ENCODE measurements at places on chromosomes 3 and 15.

GRCh38 chr3:115958526-115958925 lies 335.2 kb downstream of the GAP43 start:
- no peak for DNase-seq

- DNase-seq: no peak
Observed at GRCh38 chr3:110583373-110583935, 488.2 kb upstream of the NECTIN3 start.

DNA sequence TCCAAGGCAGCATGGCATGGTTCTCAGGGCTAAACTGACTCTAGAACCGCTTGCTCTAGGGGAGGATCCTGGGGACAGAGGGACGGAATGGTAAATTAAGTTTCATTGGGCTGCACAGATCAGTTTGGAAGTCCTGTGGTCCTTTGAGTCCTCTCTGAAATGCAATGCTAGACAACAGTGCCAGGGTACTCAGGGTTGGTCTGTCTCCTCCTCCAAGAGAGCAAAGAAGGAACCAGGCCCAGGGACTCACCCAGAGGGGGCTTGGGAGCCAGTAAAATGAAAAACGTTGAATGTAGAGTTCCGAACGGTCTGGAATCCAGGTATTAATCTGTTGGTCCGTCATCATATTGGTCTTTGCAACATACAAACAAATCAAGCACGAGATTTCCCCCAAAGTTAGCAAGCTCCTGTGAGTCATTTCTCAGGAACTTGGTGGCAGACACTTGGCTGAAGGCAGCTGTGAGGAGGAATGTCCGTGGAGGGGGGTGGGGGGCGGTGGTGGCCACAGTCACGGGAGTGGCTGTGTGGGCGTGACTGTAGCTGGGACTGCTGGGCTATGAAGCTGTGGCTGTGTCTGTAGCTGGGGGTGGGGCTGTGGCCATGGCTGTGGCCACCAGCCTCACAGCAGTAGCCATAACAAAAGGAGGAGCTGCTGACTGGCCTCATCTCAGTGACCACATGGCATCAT lies 361.0 kb downstream of the SHQ1 start:
- no peak for DNase-seq

DNA sequence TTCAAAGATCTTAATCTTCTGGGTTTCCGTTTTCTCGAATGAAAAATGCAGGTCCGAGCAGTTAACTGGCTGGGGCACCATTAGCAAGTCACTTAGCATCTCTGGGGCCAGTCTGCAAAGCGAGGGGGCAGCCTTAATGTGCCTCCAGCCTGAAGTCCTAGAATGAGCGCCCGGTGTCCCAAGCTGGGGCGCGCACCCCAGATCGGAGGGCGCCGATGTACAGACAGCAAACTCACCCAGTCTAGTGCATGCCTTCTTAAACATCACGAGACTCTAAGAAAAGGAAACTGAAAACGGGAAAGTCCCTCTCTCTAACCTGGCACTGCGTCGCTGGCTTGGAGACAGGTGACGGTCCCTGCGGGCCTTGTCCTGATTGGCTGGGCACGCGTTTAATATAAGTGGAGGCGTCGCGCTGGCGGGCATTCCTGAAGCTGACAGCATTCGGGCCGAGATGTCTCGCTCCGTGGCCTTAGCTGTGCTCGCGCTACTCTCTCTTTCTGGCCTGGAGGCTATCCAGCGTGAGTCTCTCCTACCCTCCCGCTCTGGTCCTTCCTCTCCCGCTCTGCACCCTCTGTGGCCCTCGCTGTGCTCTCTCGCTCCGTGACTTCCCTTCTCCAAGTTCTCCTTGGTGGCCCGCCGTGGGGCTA lies at the start of the genes B2M and PATL2:
B2M (plus strand) TSS at position 422 of the 647 bp plus-strand sequence; CDS start at position 452, 30 bp downstream.
PATL2 (minus strand) TSS at position 228 of the 647 bp plus-strand sequence. CDS start 34,833 bp downstream, outside the sequence.
- peak; percentile 95 for DNase-seq

- DNase-seq: no peak
Observed at GRCh38 chr3:70930066-70930465, 617.6 kb upstream of the MDFIC2 start.

DNA sequence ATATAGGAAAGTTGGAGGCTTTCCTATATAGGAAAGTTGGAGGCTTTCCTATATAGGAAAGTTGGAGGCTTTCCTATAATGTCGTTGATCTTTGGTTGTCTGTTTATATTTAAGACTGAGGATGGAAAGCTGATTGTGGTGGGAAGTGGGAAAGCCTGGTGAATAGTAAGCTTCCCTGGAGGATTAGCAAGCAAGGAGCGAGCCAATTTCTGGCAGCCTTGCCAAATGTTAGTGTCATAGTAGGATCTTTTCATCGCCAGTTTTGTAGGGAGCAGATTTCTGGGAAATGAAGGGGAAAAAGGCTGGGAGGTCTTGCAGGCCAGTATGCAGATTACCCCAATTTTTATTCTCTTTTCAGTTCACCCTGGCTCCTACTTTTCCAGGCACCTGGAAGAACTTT lies 39.9 kb upstream of the CCNL1 start:
- no peak for DNase-seq

DNA sequence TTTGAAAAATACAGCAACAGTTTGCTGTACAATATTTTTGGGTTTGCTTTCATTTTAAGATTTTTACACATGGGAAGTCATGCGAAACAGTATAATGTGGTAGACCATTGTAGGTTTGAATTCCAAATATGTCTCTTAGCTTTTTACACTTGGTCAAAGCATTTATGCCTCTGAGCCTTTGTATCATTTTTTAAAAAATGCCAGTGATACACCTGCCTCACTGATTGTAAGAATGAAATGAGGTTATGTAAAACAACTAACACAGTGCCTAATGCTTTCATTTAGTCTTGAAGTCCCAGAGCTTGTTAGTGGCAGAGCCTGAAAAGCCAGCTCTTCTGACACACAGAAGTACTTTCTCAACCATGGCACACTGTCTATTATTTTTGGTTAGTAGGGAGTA lies 202.0 kb downstream of the UBE2E2 start:
- DNase-seq: no peak

GRCh38 chr3:120344349-120344748 lies 4.8 kb downstream of the LRRC58 start:
- DNase-seq: no peak

DNA sequence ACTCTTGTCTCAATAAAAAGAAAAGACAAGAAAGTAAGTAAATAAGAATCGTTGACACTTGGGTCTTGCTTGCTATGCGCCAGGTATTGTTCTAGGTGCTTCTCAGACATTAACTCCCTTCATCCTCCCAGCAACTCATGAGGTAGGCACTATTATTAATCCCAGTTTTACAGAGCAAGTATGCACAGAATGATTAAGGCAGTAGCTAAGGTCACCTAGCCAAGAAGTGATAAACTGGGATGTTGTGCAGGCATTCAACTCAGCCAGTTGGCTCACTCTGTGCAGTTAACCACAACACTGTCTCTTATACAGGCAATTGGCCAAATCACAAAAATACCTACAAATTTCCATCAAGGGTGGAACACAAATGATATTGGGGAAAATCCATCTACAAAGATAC lies 1.7 kb upstream of the C3orf33 start:
- DNase-seq: no peak

DNA sequence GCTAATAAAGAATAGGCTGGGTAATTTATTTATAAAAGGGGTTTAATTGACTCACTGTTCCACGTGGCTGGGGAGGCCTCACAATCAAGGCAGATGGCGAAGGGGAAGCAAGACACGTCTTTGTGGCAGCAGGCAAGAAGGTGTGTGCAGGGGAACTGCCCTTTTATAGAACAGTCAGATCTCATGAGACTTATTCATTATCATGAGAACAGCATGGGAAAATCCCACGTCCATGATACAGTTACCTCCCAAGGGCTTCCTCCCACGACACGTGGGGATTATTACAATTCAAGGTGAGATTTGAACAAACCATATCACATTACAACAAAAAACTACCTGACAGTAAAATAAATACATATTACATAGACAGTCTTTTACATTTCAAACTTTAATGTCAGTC lies 414.9 kb downstream of the NAALADL2 start:
- DNase-seq: no peak

- no peak for DNase-seq
Observed at GRCh38 chr3:108669208-108669607, 79.7 kb downstream of the DZIP3 start.

DNA sequence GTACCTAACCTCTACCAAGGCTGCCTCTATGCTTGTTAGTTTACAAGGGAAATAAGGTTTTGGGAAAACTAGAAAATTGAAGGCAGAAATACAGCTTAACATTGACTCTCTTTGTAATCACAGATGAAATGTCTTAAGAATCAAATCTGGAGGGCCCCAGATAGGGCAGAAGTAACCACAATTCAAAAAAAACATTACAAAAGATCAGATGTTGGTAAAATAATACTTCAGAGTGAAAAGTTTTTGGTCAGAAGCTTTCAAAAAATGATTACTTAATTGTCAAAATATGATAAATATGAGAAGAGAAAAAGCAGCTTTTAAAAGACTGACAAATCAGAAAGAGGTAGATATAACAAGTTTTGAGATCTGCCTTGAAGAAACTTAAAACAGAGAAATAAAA lies 425.1 kb upstream of the NECTIN3 start:
- DNase-seq: no peak

DNA sequence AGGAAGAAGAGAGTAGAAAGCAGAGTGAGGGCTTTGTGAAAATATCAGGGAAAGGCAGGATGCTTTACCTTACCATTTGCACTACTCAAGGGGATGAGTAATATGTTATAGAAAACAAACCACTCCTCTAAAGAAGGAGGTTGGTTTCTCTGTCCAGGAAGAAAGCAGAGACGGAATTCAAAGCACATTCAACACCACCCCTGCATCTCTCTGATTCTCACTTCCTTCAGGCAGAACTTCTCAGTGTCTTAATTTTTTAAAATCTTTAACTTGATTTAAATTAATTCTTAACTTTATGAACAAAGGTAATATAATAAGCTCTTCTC lies 82.4 kb downstream of the NR2F2 start:
- DNase-seq: no peak

GRCh38 chr3:43320288-43320687 lies 33.9 kb downstream of the SNRK start:
- DNase-seq: no peak

GRCh38 chr3:39062180-39062579 lies 10.4 kb downstream of the WDR48 start:
- no peak for DNase-seq

DNA sequence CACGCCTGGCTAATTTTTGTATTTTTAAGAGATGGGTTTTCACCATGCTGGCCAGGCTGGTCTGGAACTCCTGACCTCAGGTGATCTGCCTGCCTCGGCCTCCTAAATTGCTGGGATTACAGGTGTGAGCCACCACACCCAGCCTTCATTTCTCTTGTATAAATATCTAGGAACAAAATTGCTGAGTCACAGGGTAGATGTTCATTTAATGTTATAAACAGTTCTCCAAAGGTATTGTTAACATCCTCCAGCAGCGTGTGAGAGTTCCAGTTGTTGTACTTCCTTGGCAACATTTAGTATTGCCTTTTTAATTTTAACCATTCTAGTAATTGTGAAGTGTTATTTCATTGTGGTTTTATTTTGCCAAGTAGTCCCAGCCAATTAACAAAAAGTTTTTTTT lies 23.6 kb upstream of the MTMR14 start:
- no peak for DNase-seq

DNA sequence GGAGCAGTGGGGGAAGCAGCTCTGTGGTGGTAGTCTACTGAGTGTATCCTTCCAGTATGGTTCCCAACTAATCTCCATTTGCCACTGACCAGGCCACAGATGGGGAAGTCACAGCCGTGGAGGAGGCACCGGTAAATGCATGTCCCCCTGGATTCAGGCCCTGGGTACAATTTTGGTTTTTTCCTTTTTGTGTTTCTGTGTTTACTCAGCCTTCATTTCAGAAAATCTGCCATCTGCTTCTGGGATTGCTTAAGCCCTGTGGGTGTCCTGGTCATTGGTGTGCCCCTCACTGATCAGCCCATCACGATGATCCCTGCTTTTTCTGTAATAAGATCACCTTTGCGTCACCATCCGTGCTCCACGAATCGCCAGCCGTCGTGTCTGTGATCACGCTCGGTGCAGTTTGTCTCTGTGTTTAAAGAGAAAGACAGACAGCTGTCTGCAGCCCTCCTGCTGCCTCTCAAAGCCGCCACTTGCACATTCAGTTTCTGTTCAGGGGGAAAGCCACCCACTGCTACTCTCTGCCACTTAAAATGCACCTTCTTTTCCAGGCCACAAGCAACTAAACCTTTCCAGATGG lies 68.9 kb downstream of the DNASE1L3 start:
- DNase-seq: no peak

GRCh38 chr3:138046955-138047354 lies 37.0 kb downstream of the CLDN18 start:
- no peak for DNase-seq

GRCh38 chr15:63196842-63197241 lies 7.4 kb downstream of the RAB8B start:
- DNase-seq: no peak

DNA sequence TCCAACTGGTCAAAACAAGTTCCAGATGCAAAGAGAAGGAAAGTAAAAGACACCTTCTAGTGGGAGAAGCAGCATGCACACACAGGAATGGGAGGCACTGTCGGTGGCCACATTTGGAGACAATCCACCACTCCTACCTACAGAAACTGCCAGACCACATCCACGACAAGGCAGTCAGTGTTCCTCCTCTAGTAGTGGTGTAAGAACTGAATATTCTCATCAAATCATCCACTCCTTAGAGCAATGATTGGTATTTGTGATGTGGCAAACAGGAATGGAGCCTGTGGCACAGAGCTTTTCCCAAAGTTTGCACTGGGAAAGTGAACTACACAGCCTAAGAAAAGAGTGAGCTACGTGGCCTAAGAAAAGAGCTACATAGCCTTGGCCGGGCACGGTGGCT lies 5.1 kb upstream of the SPINT1 start:
- DNase-seq: no peak

DNA sequence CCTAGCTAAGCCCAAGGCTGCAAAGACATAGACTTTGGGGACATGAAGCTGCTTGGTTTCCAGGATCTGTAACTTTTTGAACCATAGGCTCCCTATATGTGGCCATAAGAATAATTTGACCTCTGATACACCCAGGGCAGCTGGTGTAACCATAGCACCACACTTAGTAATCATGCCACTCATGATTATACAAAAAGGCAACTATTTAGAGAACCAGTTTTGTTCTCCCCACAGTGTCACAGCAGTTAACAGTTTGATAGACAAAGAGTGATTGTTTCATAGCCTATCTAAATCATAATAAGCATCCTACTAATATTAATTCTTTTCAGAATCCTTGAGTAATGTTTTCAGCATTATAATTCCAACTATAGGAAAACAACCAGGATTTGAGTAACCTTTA lies 334.9 kb downstream of the NEK10 start:
- no peak for DNase-seq

DNA sequence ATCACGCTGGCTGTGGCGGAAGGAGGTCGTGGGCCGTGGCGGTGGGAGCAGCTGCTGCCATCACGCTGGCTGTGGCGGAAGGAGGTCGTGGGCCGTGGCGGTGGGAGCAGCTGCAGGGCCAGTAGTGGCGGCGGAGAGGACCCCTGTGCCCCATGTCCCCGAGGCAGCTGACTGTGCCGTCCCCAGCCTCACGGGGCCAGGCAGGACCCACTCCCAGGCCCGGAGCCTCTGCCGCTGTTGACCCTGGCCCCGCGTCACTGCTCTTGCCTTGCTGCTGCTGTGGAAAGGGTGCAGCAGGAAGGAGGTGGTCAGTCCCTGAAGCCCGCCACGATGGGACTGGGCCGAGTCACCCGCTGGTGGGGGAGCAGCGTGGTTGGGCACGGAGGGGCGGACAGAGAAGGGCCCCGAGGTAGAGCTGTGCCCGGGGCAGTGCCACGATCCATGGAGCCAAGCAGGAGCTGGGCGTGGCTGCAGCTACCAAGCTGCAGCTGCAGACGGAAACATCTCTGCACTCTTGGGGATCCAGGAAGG lies 71.2 kb downstream of the GLB1 start:
- no peak for DNase-seq

GRCh38 chr3:170614214-170614966 lies 28.5 kb upstream of the SLC7A14 start:
- no peak for DNase-seq

Measured in KG1 (cell line).